ENCODE measurements at places on chromosomes 16 and 17.

GRCh38 chr17:3968886-3969524 lies 4.8 kb upstream of the ATP2A3 start:
- peaks cover 6% of the 10 kb centered on the region for H3K4me1 ChIP-seq
- no peak for DNase-seq
- H3K27ac ChIP-seq = no peak overlapping the region
- peaks cover 12% of the 10 kb centered on the region for H3K27me3 ChIP-seq
- H3K4me3 ChIP-seq = no peak overlapping the region

GRCh38 chr16:24729951-24730815 lies 732 bp downstream of the TNRC6A start:
- H3K4me1 ChIP-seq = peaks cover 32% of the 10 kb centered on the region
- no peaks in the 10 kb centered on the region for H3K27me3 ChIP-seq
- H3K36me3 ChIP-seq = peaks cover 44% of the 10 kb centered on the region
- H3K27ac ChIP-seq = peak overlapping the region; percentile 83
- H3K4me3 ChIP-seq = peak overlapping the region; percentile 78
- DNase-seq = peak; percentile 9

- peaks cover 16% of the 10 kb centered on the region for H3K27me3 ChIP-seq
- H3K4me1 ChIP-seq = no peaks in the 10 kb centered on the region
- DNase-seq = no peak
- no peak overlapping the region for H3K27ac ChIP-seq
Observed at GRCh38 chr17:3040882-3041281, 22.5 kb downstream of the OR1D5 start.

- H3K27me3 ChIP-seq = no peaks in the 10 kb centered on the region
- H3K36me3 ChIP-seq = peaks cover 18% of the 10 kb centered on the region
- peak overlapping the region; percentile 87 for H3K27ac ChIP-seq
- peak; percentile 73 for DNase-seq
Observed at GRCh38 chr16:14399378-14400284, 230.4 kb downstream of the PARN start.

- H3K4me3 ChIP-seq = no peak overlapping the region
- H3K36me3 ChIP-seq = no peaks in the 10 kb centered on the region
- H3K27me3 ChIP-seq = peaks cover 56% of the 10 kb centered on the region
- H3K27ac ChIP-seq = no peak overlapping the region
- DNase-seq = no peak
Observed at GRCh38 chr16:81931927-81932326, 79.3 kb downstream of the SDR42E1 start.

- peaks cover 12% of the 10 kb centered on the region for H3K36me3 ChIP-seq
- H3K4me1 ChIP-seq = no peaks in the 10 kb centered on the region
- peaks cover 44% of the 10 kb centered on the region for H3K27me3 ChIP-seq
- no peak overlapping the region for H3K27ac ChIP-seq
- no peak overlapping the region for H3K4me3 ChIP-seq
Observed at GRCh38 chr17:7072406-7072805, 7.6 kb downstream of the CLEC10A start.

GRCh38 chr17:71638668-71639067 lies 482.2 kb upstream of the SOX9 start:
- no peaks in the 10 kb centered on the region for H3K36me3 ChIP-seq
- no peaks in the 10 kb centered on the region for H3K27me3 ChIP-seq
- no peak overlapping the region for H3K27ac ChIP-seq
- H3K4me3 ChIP-seq = no peak overlapping the region
- no peak for DNase-seq

DNA sequence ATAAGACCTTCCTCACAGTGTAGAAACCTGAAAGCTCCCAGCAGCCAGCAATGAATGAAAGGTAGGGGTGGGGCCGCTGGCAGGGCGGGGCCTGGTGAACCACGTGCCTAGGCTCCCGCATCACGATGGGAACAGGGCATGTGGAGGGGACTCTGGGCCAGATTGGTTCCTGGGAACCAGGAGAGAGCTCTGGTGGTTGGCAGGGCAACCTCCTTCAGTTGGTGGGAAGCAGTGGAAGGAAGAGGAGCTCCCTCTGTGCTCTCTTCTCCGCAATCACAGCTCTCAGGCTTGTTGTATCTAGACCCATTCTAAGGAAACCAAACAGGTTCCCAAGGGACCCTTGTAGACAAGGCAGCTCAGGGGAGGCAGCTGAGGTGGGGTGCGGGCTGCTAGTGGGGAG lies 10.5 kb downstream of the GGA2 start:
- peaks cover 29% of the 10 kb centered on the region for H3K4me1 ChIP-seq
- H3K27ac ChIP-seq = no peak overlapping the region
- H3K27me3 ChIP-seq = no peaks in the 10 kb centered on the region
- peaks cover 13% of the 10 kb centered on the region for H3K36me3 ChIP-seq

GRCh38 chr16:2035431-2036199 lies 8.9 kb downstream of the NHERF2 start:
- H3K27ac ChIP-seq = no peak overlapping the region
- peaks cover 4% of the 10 kb centered on the region for H3K4me1 ChIP-seq
- no peak for DNase-seq
- H3K27me3 ChIP-seq = no peaks in the 10 kb centered on the region
- no peak overlapping the region for H3K4me3 ChIP-seq

- no peaks in the 10 kb centered on the region for H3K36me3 ChIP-seq
- no peak for DNase-seq
- no peak overlapping the region for H3K4me3 ChIP-seq
- H3K4me1 ChIP-seq = no peaks in the 10 kb centered on the region
- H3K27ac ChIP-seq = no peak overlapping the region
- peaks cover 87% of the 10 kb centered on the region for H3K27me3 ChIP-seq
Observed at GRCh38 chr17:73974536-73974935, 228.9 kb upstream of the RPL38 start.

GRCh38 chr17:38351412-38352222 lies at the start of gene SOCS7:
SOCS7 (plus strand) TSS chr17:38351844; CDS start chr17:38352053, 209 bp downstream.
- peaks cover 59% of the 10 kb centered on the region for H3K4me1 ChIP-seq
- peaks cover 30% of the 10 kb centered on the region for H3K36me3 ChIP-seq
- peak within 1 kb of the TSS; percentile 76 for H3K4me3 ChIP-seq
- H3K27ac ChIP-seq = peak within 1 kb of the TSS; percentile 90
- H3K27me3 ChIP-seq = no peaks in the 10 kb centered on the region

GRCh38 chr16:84699147-84699711 lies 571 bp upstream of the USP10 start:
- H3K27me3 ChIP-seq = no peaks in the 10 kb centered on the region
- peaks cover 19% of the 10 kb centered on the region for H3K4me1 ChIP-seq
- H3K36me3 ChIP-seq = peaks cover 28% of the 10 kb centered on the region

DNA sequence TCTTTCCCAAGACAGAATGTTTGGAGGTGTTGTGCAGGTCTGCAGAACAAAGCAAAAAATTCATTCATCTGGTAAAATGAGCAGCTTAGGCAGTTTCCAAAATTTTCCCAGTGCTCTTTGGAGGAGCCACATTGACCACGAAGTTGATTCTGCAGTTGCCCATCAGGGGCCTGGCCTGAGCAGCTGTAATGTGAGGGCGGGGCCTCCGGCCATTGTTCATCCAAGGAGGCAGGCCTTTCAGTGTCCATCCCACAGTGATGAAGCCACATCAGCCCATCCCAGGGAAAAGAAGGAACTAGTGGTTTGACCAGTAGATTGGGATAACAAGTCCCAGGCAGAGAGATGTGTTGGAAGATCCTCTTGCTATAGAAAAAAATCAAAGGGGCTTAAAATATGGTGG lies 10.1 kb downstream of the UBFD1 start:
- no peak overlapping the region for H3K4me3 ChIP-seq
- peaks cover 76% of the 10 kb centered on the region for H3K36me3 ChIP-seq
- H3K27me3 ChIP-seq = no peaks in the 10 kb centered on the region
- H3K27ac ChIP-seq = no peak overlapping the region

DNA sequence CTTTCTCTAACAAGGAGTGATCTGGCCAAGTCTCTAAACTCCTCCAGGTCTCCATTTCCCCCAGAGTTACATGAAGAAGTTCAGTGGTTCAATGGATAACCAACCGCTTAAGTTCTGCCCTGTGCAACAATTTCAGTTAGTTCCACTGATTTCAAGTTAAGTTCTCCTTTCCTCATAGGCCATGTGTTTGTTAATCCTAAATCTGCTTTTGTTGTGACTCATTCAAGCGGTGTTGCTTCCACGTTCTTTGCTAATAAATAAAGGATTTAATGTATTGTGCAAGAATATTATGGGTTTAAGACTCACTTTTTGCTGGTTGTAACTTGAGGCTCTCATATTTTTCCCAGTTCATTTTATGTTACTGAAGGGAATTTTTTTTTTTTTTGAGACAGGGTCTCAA lies 36.3 kb downstream of the GNA13 start:
- peaks cover 35% of the 10 kb centered on the region for H3K4me1 ChIP-seq
- no peak overlapping the region for H3K27ac ChIP-seq
- no peak overlapping the region for H3K4me3 ChIP-seq
- peaks cover 7% of the 10 kb centered on the region for H3K36me3 ChIP-seq

- H3K27me3 ChIP-seq = no peaks in the 10 kb centered on the region
- H3K4me1 ChIP-seq = peaks cover 34% of the 10 kb centered on the region
- no peak for DNase-seq
- peak overlapping the region; percentile 61 for H3K27ac ChIP-seq
Observed at GRCh38 chr17:47810901-47811635, 10.5 kb downstream of the OSBPL7 start.

All from Calu3 (cell line).